ENCODE measurements at places on chromosomes 3 and 15.

- peak; percentile 55 for DNase-seq
Observed at GRCh38 chr3:134473868-134474546, 11.8 kb downstream of the ANAPC13 start.

DNA sequence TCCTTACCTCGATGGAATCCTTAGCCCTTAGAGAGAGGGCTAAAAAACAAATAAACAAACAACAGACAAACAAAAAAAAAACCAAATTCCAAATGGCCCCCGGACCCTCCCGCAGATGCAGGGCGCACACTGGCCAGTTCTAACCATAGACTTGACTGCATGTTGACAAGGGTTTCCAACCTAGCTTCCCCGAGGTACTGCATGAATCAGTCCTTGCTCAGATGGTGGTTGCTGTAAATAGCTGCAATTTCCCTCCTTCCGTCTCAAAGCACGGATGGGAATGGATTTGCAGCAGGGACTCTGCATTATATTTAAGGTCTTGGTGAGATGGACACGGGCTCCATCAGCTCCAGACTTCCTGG is 162.8 kb downstream of the CD47 start:
- DNase-seq: no peak

- no peak for DNase-seq
Observed at GRCh38 chr3:79491029-79491641, 276.7 kb downstream of the ROBO1 start.

DNA sequence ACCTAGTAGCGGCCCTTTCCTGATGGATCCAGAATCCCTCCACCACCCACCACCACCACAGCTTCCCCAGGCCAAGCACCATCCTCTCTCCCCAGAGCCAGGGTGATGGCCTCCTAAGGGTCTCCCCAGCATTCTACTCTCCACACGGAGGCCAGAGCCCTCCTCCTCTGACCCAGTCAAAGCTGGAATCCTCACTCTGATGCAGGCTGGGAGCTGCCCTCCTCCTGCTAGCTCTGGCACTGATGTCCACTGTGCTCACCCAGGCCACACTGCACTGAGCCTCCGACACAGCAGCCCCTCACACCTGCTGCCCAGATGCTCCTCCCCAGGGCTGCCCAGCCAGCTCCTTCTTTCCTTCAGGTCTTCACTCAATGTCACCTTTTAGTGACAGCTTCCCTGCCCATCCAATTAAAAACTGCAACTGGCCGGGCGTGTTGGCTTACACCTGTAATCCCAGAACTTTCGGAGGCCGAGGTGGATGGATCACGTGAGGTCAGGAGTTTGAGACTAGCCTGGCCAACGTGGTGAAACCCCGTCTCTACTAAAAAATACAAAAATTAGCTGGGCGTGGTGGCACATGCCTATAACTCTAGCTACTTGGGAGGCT is 21.0 kb downstream of the XXYLT1 start:
- DNase-seq: no peak

DNA sequence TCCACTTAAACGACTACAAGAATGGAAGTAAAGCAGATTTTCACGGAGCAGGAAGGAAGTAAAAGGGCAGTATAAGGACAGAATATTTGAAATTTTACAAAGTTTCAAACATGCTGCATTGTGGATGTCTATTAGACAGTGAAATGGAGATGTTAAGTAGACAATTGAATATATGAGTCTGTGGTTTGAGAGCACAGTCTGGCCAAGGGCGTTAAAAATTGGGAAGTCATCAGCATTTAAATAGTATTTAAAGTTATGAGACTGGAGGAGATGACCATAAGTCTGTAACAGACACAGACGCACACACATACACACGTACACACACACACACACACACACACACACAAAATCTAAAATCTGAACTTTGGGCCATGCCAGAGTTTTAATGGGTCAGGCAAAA is 935.9 kb downstream of the EPHA3 start:
- no peak for DNase-seq

- no peak for DNase-seq
Observed at GRCh38 chr15:58081456-58081855, 15.9 kb upstream of the ALDH1A2 start.

DNA sequence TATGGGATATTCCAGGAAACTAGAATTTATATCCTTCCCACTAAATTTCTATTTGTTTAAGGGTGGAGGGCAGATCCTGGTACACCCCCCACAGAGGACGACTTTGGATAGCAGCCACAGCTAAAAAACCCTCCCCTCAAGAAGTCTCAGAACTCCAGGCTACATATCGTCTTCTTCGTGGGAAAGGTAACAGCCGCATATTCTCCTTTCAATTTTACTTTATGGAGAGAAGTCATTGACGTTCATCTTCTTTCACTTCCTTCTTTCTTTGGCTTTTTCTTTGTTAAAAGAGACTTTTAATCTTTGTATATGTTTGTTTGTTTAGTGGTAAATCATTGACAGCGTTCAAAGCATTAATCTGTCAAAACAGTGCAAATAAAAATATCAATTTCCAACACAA is 36.3 kb downstream of the TRIP4 start:
- no peak for DNase-seq

- DNase-seq: no peak
Observed at GRCh38 chr15:81418891-81419290, 44.9 kb upstream of the TMC3 start.

GRCh38 chr3:144491333-144491732 is 519.7 kb downstream of the DIPK2A start:
- no peak for DNase-seq

- no peak for DNase-seq
Observed at GRCh38 chr3:120443626-120444123, 7.1 kb downstream of the FSTL1 start.

- peak; percentile 25 for DNase-seq
Observed at GRCh38 chr15:85407421-85408269, 27.2 kb downstream of the AKAP13 start.

DNA sequence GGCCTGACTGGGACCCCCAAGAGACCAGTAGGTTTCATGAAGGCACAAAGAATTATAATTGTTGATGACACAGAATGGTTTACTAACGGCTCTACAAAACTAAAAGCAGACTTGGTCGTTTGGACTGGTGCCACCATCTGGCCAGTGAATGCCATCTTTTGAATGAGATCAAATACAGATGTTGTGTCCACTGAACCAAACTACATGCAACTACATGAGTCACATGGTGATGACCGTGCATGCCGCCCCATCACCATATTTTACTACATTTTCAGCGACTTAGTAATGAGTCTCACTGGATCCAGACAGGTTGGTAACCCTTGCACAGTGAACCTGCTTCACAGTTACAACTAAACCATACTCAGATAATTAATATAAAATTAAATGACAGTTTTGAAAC is 803.3 kb downstream of the DIPK2A start:
- no peak for DNase-seq

- DNase-seq: no peak
Observed at GRCh38 chr3:118729546-118729945, 305.1 kb downstream of the IGSF11 start.
